Astrocyte (in vitro differentiated cells and primary cell): ENCODE measurements at places on chromosomes 7 and 10. TPM values are rescaled to one million over a fixed set of nuclear protein-coding genes. Genes with fewer than 3 reads are reported as not detected.

Gene MRLN
- not detected in 2 replicates for total RNA-seq

Gene KIAA1549
- total RNA-seq: 10.3 and 11.1 TPM in 2 replicates

Gene C10orf67
- total RNA-seq: 0.27 and 0.46 TPM in 2 replicates

Gene HABP2
- not detected in 2 replicates for total RNA-seq

Gene ATP6V0A4
- 0.19 and 0.25 TPM in 2 replicates for total RNA-seq

Gene NAT16
- total RNA-seq: 0.16 TPM in 1 of 2 replicates, not detected in the other

Gene SEMA4G
- total RNA-seq: 5.9 and 7.1 TPM in 2 replicates

Gene HOXA6
- not detected in 2 replicates for total RNA-seq

Gene GNG11
- total RNA-seq: 7.7 and 8.8 TPM in 2 replicates

Gene DEPP1
- total RNA-seq: 6.6 and 8.0 TPM in 2 replicates

Gene WEE2
- total RNA-seq: not detected in 2 replicates

Gene BTBD16
- 0.26 TPM in 1 of 2 replicates, not detected in the other for total RNA-seq

Gene PKD2L1
- total RNA-seq: not detected in 2 replicates

Gene C7orf57
- total RNA-seq: not detected in 2 replicates

Gene SFXN3
- 59.2 and 68.3 TPM in 2 replicates for total RNA-seq

Gene MKRN1
- 91.7 and 95.7 TPM in 2 replicates for total RNA-seq

Gene ANKRD30A
- not detected in 2 replicates for total RNA-seq

Gene RSPH10B2
- 0.29 and 0.59 TPM in 2 replicates for total RNA-seq

Gene C1QL3
- total RNA-seq: 0.62 and 1.00 TPM in 2 replicates

Gene ZNF804B
- not detected in 2 replicates for total RNA-seq

Gene MORN4
- 15.8 and 16.2 TPM in 2 replicates for total RNA-seq
